Pons (tissue), 1 donor: ENCODE measurements at places on chromosomes 5 and 9.

DNA sequence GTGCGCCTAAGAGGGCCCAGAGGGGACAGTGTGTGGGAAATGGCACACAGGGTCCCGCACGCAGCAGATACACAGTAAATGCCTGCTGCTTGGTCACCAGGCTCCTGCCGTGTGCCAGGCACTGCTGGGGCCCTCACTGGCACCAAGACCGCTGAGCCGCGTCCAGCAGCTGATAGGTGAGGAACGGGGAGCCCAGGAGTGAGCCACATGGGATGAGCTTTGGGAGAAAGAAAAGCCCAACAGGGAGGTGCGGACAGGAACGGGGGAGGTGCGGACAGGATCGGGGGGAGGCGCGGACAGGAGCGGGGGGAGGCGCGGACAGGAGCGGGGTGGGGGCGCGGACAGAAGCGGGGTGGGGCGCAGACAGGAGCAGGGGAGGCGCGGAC, 16.5 kb downstream of the GPSM1 start:
- no peak for DNase-seq

DNA sequence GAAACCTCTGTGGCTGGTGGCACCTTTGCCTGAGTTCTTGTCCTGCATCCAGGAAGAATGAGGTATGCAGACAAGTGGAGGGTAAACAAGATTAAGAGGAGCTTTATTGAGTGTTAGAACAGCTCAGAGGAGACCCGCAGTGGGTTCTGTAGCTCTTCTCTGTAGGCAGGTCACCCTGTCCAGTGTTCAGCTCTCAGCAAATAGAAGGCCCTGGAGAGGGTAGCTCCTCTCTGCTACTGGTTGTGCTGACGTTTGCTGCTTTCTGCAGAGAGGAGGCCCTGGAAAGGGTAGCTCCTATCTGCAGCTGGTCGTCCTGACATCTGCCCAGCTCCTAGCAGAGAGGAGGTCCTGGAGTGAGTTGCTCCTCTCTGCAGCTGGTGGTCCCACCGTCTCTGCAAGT, 96.8 kb upstream of the CCDC112 start:
- no peak for DNase-seq

- DNase-seq = no peak
These were observed 69.0 kb downstream of the DAB2IP start for GRCh38 chr9:121720311-121721057.

DNA sequence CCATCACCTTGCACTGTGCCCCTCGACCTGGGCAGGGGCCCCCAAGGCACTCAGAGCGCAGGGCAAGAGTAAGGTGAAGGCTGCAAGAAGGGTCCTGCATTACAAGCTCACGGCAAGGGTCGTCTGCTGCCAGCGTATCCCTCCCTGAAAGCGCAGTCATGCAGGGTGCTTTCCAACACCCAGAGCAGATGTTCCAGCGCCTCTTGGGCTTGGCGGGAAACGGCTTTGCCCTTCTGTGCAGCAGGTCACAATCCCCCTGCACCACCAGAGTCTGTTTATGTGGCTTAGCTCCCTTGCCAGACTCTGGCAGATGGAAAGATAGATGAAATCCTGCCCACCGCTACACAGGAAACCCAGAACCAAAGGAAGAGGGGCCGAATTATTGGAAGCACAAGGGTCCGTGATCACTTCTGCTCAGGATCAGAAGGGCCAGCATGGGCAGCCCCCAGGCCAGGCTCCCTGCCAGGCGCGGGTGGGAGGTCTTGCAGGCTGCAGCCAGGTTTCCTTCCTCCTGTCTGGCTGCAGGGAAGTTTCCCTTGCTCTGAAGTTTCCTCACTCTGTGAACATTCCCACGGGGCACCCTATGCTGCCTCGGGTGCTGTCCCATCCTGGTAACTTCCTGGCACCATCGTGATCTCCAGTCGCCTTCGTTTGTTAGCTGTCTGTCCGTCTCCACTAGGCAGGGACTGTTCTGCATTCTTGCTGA, 132.2 kb downstream of the ZNF354C start:
- no peak for DNase-seq

DNA sequence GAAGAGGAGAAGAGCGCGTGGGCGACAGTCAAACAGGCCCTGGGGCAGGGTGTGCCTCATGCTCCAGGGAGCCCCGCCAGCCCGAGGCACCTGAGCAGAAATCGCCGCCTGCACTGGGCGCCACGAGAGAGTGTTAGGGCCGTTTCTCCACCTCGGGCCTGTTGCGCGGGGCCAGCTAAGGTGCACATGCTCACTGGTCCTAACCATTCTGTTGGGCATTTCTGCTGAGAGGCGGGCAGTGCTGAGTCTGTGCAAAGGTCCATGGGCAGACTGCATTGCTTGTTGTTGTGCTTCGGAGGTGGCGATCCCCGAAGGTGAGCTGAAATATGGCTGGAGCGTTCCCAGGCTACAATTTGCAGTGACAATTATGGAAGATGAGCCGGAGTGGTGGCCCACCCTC, 367.8 kb upstream of the SPATA31A5 start:
- no peak for DNase-seq

DNA sequence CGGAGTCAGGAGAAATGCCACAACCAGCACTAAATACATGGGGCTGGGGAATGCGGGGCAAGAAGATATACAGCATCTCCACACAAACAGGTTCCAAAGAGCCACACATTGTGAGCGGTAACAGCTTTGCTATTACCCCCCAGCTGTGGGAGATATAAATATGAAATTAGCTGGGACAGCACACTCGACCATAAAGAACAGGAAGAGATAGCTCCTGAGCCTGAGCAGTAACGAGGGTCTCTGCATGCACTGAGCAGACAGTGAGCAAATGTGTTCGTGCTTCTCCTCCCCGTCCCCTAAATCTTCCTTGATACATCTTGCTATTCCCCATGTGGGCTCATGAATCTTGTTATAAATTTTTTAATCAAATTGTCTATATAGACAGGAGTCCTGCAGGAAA, 53.1 kb downstream of the ADAMTS2 start:
- no peak for DNase-seq

DNA sequence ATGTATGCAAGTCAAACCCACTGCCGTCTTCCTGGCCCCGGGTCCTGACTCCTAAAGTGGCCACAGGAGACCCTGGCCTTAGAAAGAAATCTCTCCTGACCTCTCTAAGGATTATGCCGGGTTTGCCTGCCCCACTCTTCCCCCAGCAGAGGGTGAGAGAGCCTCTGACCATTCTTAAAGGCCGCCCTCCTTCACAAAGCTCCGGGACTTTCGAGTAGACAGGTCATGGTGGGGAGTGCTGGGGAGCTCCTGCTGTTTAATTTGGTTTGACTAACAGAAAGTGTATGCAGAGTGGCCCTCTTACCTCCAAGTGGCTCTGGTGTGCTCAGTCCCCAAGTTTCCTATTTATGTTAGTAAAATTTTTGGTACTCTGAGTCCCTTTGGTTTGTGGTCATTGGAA, 111.8 kb downstream of the LRRC70 start:
- no peak for DNase-seq

GRCh38 chr9:121399883-121400607, 30.0 kb upstream of the STOM start:
- peak; percentile 85 for DNase-seq

- no peak for DNase-seq
These were observed 31.4 kb upstream of the UNC5A start for GRCh38 chr5:176778921-176779465.

- DNase-seq = no peak
These were observed 60.8 kb downstream of the LMX1B start for GRCh38 chr9:126674365-126675146.

GRCh38 chr9:83620841-83621636, 1.9 kb upstream of the IDNK start:
- peak; percentile 62 for DNase-seq

DNA sequence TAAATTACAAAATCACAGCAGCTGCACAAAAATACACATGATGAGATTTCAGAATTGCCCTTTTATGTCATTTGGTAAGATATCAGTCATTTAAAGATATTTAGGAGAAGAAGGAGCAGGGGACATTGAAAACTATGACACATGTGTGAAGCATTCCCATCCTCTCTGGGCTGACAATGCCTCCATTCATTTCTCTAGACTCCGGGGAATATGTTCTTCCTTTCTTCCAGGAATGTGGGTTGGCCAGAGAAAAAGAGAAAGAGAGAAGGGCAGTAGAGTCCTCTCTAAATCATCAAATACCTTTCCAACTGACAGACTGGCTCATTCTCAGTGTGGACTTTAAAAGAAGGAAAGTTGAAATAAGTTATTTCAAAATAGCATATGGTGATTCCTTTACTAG, 205.6 kb upstream of the ADAMTSL1 start:
- peak; percentile 7 for DNase-seq

DNA sequence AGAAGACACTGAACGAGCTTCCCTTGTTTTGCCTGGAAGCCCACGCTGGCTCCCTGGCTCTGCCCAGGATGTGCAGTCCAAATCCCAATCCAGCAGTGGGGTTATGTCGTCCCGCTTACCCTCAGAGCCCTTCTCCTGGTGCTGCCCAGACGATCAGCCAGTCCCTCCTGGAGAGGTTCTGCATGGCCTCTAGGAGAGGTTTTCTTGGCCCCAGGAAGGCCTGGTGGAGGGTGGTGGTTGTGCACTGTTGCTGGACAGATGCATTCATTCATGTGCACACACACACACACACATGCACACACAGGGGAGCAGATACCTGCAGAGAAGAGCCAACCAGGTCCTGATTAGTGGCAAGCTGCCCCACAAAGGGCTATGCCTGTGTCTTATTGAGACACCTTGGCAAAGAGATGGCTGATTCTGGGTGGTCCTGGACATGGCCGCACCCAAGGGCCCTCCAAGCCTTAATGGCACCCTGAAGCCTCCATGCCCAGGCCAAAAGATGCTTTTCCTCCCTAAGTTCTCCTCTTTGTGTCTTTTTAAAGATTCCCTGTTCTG, 10.5 kb upstream of the OLFM1 start:
- DNase-seq = no peak

DNA sequence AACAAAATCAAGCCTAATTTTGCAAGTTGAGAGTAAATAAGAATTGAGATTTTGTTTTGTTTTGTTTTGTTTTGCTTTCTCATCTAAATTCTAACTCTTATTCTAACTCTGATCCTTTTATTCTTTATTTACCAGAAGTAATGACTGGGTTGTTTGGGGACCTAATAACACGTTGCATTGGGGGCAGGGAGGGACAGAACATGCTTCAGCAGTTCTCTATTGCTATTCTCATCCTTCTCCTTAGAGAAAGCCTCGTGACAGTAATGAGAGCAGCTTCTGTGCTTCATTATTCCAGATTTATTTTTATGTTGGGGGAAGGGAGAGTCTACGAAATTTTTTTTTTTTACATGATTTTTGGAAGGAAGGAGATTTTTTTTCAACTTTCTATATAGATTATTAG, 21.1 kb downstream of the CPEB4 start:
- DNase-seq = peak; percentile 95

GRCh38 chr9:133514460-133515239, 10.1 kb downstream of the MYMK start:
- peak; percentile 80 for DNase-seq

GRCh38 chr9:133120501-133121197, 391 bp downstream of the RALGDS start:
- no peak for DNase-seq

DNA sequence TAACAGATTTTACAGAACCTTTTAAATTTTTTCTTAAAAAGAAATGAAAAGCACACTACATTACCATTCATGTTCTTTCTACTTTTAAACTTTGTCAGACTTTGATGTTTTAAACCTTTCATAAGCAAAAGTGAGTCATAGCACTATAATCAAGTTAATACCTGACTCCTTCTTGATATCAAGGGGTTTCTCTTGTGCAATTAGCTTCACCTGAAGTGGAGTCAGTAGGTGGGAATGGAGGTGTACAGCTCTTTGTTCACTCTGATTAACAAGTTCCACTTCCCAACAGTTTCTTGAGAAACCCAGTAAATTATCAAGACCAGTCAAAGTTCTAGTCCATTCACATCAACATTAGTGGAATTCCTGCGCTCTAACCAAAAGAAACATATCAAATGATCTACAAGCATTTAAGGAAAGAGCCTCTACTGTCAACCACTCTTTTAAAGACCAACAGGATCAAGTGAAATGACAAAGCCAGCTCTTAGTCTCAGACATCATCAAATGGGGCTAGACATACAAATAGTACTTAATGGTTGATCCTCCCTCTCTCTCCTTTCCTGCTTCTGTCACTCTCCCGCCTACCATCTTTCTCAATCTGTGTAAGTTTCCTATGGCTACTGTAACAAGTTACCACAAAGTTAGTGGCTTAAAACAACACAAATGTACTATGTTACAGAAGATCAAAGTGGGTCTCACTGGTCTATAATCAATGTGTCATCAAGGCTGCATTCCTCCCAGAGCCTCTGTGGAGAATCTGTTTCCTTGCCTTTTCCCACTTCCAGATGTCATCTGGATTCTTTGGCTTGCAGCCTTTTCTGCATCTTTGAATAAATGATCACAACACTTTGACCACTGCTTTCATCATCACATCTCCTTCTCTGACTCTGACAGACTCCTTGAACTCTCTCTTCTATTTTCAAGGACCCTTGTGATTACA, 68.0 kb downstream of the HINT1 start:
- DNase-seq = no peak

DNA sequence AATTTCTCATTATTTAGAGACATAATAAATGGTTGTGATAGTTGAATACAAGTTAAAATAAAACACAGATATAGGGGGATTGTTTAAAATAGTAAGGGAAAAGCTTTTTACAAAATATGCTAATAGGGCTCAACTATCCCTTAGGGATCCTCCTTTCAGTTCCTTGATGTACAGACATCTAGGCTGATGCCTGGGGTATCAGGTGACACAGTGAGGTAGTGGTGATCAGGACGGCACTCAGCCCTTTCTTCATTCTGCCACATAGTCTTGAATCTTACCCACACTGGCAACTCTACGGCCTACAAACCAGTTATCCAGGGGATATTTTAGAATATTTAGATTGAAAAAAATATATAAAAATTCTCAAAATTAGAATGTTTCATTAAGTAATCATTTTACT, 12.5 kb upstream of the SLC35D2 start:
- DNase-seq = no peak

DNA sequence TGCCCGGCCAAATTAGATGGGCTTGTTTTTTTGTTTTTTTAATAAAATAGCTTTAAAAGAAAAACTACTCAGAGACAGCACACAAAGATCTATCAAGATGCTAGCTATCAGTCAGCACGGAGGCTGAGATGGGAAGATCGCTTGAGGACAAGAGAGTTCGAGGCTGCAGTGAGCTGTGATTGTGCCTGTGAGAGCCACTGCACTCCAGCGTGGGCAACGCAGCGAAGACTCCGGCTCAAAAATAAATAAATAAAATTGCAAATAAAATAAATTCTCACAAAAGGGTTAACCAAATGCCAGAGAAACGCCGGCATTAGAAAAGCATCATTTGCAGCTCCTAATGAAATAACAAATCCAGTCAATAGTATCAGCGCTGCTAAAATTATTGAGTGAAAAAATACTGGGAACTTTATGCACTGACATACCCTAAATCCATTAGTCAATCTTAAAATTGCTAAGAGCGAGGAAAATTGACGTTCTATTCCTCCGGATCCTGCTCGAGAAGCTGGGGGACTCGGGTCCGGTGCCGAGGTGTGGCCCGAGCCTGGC, 681 bp downstream of the CPLANE1 start:
- DNase-seq = peak; percentile 2

DNA sequence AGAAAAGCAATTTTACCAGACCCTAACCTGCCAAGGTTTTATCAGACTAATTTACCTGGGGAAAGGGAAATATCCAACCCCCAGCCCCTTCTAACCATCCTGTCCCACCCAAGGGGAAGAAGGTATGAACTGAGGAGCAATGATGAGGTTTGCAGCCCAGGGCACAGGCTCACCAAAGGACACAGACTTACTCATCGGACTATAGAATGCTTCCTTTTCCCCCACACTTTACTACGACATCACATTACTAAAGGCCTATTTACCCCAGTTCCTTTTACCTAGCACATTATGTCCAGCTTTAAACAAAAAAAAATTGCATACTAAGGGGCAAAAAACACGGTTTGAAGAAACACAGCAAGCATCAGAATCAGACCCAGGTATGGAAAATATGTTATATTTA, 94.1 kb upstream of the FST start:
- DNase-seq = no peak
